Mesothelial cell of epicardium (in vitro differentiated cells): ENCODE measurements at places on chromosomes 3 and 15. TPM values are rescaled to one million over a fixed set of nuclear protein-coding genes. Genes with fewer than 3 reads are reported as not detected.

DNA sequence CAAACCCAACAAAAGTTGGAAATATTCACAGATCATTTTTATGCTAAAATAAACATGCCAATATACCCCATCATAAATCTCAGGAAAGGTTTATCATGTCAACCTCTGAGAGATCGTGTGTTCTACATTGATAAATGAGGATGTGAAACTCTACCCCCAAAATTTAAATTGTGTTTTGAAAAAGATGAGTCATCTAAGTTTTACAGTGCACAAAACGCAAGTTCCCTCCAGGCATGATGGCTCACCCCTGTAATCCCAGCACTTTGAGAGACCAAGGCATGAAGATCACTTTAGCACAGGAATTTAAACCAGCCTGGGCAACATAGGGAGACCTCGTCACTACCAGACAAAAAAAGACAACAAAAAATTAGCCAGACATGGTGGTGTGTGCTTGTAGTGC lies 1487.0 kb upstream of the GBE1 start:
- H3K36me3 ChIP-seq = no peaks in the 10 kb centered on the region
- no peaks in the 10 kb centered on the region for H3K27me3 ChIP-seq
- H3K27ac ChIP-seq = no peak overlapping the region
- no peaks in the 10 kb centered on the region for H3K4me1 ChIP-seq
- H3K4me3 ChIP-seq = no peak overlapping the region

Gene VGLL3
- total RNA-seq = 11.9 to 13.5 TPM (median 13.4 TPM) in 3 replicates

DNA sequence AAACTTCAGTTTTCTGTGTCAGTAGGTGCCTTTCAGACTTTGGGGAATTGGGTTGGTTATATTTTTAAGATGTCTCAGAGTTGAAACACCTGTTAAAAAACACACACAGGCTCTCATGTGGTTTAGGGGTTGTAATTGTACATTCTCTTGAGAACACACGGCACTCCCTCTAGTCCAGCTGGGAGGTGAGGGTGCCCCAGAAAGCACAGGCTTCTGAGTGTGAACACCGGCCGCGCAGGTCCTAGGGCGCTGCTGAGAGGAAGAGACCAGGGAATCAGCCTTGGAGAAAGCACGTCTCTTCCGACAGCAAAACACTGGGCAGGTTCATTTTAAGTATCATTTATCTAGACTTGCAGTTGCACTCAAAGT lies 68.0 kb upstream of the RPL35A start:
- peaks cover 41% of the 10 kb centered on the region for H3K36me3 ChIP-seq
- H3K4me3 ChIP-seq = no peak overlapping the region
- H3K4me1 ChIP-seq = no peaks in the 10 kb centered on the region
- H3K27me3 ChIP-seq = no peaks in the 10 kb centered on the region
- no peak overlapping the region for H3K27ac ChIP-seq

DNA sequence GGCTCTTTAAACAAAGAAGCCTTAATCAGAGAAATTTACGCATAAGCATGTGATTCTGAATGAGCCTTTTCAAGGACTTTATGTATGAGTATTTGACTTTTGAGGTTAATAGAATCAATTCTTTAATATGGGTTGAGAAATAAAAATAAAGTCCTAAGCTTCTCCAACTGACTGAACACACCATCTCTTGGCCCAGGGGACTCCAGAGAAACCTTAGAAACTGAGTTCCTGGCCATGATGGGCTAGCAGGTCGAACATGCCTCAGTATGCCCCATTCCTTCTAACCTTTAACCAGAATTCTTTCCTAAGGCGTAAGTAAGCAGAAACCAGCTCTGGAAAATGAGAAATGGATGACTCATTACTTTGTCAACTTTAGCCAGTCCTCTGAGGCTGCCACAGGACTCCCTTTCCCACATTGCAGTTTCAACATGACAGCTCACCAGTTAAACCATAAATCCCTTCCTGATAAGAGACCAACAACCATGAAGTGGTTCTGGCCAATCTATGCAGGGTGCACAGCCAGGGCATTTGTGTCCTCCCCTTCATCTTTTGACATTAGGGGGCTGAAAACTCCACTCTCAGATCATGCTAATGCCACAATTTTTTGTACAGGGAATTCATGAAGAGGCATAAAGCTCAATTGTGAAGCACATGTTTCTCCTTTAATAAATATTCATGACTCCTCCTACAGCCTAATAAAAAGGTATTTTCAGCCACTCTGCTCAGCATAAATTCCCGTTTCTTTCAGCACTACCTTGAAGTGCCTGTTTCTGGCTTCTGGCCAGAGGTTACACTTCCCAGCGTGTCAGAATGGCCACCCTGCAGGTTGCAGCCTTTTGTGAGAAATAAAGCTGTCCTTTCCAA lies 33.3 kb downstream of the TM4SF18 start:
- DNase-seq = no peak
- peaks cover 4% of the 10 kb centered on the region for H3K36me3 ChIP-seq
- peaks cover 15% of the 10 kb centered on the region for H3K4me1 ChIP-seq
- no peak overlapping the region for H3K4me3 ChIP-seq
- H3K27ac ChIP-seq = peak overlapping the region; percentile 93

- no peak for DNase-seq
- H3K27me3 ChIP-seq = no peaks in the 10 kb centered on the region
- peaks cover 27% of the 10 kb centered on the region for H3K36me3 ChIP-seq
Observed at GRCh38 chr15:78162038-78162437, 12.9 kb downstream of the IDH3A start.

Gene ADAMTS9
- 115 to 129 TPM (median 127 TPM) in 3 replicates for total RNA-seq

Gene EFCC1
- total RNA-seq = 0.29 to 0.67 TPM (median 0.31 TPM) in 3 replicates

Gene ANKUB1
- total RNA-seq = 0.13 to 0.34 TPM in 2 of 3 replicates, not detected in the other

DNA sequence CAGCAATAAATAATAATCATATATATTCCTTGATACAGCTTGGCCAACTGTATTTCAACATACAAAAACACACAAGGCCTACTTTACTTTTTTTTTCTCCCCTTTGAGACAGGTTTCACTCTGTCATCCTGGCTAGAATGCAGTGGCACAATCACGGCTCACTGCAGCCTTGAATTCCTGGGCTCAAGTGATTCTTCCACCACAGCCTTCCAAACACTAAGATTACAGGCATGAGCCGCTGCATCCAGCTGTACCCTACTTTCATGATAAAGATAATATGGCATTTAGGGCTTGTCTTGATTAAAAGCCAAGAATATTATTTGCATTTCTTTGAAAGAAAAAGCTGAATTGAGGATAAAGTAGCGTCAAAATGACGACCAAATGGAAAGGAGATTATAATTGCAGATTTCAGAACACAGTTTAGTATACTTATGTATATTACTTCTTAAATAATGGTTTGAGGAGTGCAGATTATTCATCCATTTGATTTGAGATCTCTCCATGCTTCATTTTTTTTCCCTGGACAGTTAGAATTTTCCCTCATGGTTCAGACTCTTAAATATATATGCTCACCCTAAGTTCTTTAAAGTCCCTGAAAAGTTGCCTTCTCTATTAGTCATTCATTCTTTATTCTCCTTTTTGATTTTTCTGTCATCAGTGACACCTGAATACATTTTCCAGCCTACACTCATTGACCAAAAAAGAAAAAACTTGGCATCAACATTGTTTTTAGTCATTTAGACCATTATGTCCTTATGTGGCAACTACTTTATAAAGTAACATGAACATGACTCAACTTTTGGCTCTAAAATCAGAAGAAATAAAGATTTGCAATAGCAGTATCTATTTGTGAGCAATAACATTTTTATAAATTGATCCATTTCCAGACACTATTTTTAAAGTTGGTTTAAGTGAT lies 48.5 kb upstream of the MLF1 start:
- no peaks in the 10 kb centered on the region for H3K36me3 ChIP-seq
- no peak for DNase-seq
- no peaks in the 10 kb centered on the region for H3K27me3 ChIP-seq
- H3K4me3 ChIP-seq = no peak overlapping the region
- no peaks in the 10 kb centered on the region for H3K4me1 ChIP-seq
- H3K27ac ChIP-seq = no peak overlapping the region

Gene LMAN1L
- 0.16 to 0.65 TPM (median 0.35 TPM) in 3 replicates for total RNA-seq

Gene TJP1
- total RNA-seq = 147 to 159 TPM (median 154 TPM) in 3 replicates

GRCh38 chr3:48919215-48920138 lies 835 bp downstream of the ARIH2 start:
- H3K4me1 ChIP-seq = peaks cover 19% of the 10 kb centered on the region
- no peaks in the 10 kb centered on the region for H3K27me3 ChIP-seq
- H3K36me3 ChIP-seq = no peaks in the 10 kb centered on the region
- peak overlapping the region; percentile 96 for H3K4me3 ChIP-seq
- no peak for DNase-seq

Gene BLM
- total RNA-seq = 11.2 to 13.4 TPM (median 12.9 TPM) in 3 replicates

Gene DLL4
- 0.20 to 0.31 TPM (median 0.24 TPM) in 3 replicates for total RNA-seq

Gene FGF12
- total RNA-seq = 0.97 to 1.2 TPM (median 1.0 TPM) in 3 replicates

DNA sequence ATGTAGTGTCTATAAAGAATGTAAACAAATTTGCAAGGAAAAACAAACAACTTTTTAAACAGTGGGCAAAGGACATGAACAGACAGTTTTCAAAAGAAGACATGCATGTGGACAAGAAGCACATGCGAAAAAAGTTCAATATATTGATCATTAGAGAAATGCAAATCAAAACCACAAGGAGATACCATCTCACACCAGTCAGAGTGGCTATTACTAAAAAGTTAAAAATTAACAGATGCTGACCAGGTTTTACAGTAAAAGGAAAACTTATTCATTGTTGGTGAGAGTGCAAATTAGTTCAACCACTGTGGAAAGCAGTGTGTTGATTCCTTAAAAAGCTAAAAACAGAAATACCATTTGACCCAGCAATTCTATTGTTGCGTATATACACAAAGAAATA lies 47.1 kb upstream of the LSAMP start:
- H3K4me1 ChIP-seq = no peaks in the 10 kb centered on the region
- no peak overlapping the region for H3K4me3 ChIP-seq
- no peak overlapping the region for H3K27ac ChIP-seq
- H3K36me3 ChIP-seq = no peaks in the 10 kb centered on the region

Gene WNT7A
- total RNA-seq = 0.89 to 1.0 TPM (median 0.99 TPM) in 3 replicates

- peak overlapping the region; percentile 98 for H3K4me3 ChIP-seq
- no peak for DNase-seq
- H3K4me1 ChIP-seq = peaks cover 20% of the 10 kb centered on the region
- no peaks in the 10 kb centered on the region for H3K27me3 ChIP-seq
Observed at GRCh38 chr15:90718232-90718631, 1.1 kb downstream of the BLM start.
